ENCODE measurements at places on chromosomes 6 and 20.

DNA sequence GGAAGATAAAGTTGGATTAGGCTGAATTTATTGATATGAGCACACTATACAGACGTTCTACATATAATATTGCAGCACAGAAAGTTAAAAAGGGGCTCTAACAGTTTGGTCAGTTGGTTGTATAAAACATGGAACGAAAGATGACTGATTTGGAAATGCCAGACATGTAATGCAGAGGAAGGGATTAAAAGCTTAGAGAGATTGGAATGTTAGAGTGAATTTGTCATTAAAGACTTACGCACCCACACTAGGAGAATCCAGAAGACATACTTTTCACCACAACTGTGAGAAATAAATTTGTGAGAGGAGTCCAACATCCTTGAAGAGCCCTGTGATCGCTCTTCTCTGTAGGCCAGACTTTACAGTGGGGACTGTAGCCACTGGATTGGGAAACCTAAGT is 134.7 kb downstream of the GPR63 start:
- DNase-seq, result no peak

GRCh38 chr6:57298741-57299140 is 18.7 kb upstream of the PRIM2 start:
- no peak for DNase-seq

GRCh38 chr6:111238464-111239119 is 151.3 kb downstream of the SLC16A10 start:
- peak; percentile 81 for DNase-seq

DNA sequence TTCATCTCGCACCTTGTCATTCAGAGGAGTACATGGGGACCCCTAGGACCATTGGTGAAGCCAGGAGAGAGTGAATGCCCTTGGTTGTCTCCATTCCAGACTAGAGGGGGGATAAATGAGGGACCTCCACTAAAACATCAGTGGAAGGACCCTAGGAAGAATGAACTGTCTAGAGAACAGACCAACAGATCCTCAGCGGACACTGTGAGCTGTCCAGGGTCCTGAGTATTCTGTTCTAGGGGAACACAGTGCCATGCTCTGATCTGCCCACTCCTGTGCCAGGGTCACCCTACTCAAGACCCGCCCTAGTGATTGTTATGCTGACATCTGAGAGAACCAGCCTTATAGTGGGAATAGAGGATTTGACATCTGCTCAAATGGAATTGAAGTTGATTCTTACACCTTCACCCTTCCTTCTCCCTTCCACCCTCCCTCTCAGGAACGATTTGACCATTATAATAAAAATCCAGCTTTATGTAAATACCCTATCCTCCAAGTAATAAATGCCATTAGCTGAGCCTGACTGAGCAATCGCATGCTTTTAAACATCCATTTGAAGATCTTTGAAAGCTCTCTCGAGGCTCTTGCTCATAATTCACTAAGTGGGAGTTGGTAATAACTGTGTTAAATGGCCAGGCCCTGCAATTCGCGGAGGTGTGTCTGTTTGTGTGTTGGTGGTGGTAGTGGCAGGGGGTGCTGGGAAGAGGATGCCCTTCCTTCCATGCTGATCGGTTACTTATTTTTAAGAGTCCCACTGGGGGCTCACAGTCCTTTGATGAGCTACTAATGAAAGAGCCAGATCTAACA is 43.6 kb upstream of the SLC32A1 start:
- DNase-seq, result peak; percentile 31

- no peak for DNase-seq
Measured at GRCh38 chr20:21294755-21295154, 8.4 kb upstream of the XRN2 start.

- peak; percentile 88 for DNase-seq
Measured at GRCh38 chr6:42782689-42783176, 881 bp downstream of the BICRAL start.

DNA sequence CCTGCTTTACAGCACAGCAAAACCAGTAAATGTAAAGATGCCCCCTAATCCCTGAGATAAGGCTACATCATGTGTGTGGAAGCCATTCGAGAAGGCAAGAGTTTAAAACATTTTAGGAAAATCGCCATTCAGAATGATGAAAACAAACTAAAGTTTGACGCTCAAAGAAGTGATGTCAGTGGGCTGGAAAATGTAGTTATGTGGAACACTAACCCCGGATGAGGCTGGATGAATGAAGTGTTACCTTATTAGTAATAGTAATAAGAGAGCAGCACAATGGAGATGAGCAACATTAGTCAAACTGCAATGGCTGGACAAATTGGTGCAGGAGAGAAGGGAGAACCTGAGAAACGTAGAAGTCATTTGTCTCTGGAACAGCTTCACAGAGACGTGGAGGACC is 130.7 kb upstream of the ARID1B start:
- no peak for DNase-seq

- DNase-seq, result no peak
Measured at GRCh38 chr6:1722801-1723200, 113.1 kb downstream of the FOXC1 start.

DNA sequence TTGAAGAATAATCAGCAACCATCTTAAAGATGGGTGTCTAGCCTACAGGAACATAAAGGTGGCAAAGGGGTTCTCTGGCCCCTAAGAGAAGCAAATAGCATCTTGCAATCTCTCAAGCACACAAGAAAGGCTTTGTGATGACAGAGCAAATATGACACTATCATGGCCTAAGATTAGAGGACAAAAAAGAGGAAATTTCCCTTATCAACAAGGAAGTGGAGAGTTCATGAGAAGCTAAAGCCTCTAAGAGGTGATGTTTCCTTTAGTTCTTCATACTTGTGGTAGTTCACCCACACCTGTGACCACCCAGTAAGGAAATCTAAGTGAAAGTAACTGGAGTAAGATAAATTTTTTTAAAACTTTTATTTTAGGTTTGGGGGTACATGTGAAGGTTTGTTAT is 88.4 kb downstream of the OLIG3 start:
- no peak for DNase-seq
